ENCODE measurements at places on chromosomes 1 and 21.

DNA sequence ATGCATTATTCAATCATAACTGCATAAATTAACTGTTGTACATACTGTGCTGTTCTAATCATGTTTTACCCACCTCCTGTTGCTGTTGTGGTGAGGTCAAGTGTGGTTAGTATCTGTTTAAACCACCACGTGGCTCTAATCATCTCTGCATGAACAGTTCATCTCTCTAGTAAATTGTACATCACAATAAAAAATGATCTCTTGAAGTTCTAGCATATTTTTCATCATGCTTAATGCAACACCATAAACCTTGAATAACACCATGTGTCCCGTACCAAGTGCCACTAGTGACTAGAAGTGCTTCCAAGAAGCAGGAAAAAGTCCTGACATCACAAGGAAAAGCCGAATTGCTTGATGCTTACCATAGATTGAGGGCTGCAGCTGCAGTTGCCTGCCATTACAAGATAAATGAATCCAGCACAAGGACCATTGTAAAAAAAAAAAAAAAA, 51.7 kb downstream of the SNRPE start:
- DNase-seq = no peak

- peak; percentile 16 for DNase-seq
Measured at GRCh38 chr1:193070942-193071341, 11.5 kb downstream of the RO60 start.

DNA sequence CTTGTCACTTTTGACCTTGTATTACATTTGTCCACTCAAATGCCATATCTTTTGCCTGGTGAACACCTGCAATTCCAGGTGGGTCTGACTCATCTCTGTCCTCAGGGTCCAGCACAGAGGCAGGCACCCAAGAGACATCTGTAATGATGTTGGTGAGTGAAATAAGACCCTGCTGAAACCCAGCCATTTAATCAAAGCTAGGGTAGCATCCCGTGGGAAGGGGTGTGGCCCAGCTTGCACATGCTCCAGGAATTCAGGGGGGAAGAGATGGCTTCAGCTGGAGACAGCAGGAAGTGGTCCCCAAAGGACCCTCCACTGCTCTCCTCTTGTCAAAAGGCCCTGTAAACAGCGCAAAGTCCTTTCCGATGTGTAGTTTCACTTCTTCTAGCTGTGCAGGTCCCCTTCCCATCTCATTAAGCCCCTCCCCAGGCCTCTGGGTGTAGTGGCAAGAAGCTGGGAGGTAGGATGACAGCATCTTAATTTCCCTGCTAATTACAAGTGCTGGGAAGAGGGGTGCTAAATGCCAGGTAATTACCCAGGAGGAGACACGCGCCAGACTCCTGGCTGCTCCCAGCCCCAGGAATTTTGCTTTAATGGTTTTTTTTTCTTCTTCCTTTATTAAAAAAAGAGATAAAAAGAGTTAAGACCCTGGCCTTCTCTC, 54.4 kb upstream of the TRABD2B start:
- DNase-seq = no peak

GRCh38 chr1:224124220-224124619, 10.3 kb downstream of the FBXO28 start:
- DNase-seq = no peak

DNA sequence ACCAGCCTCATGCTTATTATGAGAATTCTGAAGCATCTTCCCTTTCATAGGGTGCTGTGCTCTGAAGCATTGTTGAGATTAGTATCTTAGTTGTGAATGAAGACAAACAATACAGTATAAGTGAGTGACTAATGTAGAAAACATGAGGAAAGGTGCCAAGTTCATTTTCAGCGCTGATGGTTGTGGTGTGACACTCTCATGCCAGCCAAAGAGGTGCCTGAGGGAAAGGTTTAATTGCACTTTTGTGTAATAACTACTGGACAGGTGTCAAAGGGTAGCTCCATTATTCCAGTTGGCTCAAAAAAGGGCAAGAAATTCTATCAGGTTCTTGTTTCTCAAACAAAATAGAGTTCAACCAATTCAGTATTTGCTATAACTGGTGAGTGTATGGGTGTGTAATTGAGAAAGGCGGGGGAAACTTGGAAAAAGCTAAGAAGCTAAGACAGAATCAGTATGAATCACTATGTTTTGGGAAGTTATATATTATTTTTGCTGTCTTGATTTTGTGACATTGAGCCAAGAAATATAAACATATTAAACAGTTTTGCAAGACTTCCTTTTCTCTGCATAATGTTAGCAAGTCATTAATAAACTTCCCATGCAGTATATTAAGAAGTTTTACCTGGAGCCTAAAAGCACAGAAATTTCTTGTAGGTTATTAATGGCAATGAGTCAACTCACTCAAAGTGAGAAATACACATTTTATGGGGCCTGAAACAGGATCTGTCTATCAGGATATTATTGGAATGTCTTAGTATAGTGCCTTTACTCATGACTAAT, 31.8 kb downstream of the KCNK2 start:
- DNase-seq = peak; percentile 15

DNA sequence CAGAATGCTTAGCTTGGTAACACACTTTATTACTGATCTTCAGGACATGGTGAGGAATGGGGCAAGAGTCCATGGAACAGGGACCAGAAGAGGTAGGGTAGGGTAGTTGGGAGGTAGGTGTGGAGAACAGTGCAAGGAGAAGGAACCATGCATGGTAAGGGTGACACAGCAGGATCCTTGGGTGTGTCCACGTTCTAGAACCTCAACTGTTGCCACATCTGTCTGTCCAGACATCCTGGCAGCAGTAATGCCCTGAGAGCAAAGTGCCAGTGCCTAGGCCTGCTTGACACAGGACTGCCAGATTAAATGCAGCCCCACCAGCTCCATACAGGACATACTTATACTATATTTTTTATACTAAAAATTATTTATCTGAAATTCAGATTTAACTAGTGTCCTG, 13.9 kb downstream of the DMAP1 start:
- no peak for DNase-seq

GRCh38 chr21:39451332-39452206, at the start of gene SH3BGR:
TSS of gene SH3BGR (plus strand) at chr21:39451970. CDS start at chr21:39452097, 127 bp downstream.
- DNase-seq = no peak

DNA sequence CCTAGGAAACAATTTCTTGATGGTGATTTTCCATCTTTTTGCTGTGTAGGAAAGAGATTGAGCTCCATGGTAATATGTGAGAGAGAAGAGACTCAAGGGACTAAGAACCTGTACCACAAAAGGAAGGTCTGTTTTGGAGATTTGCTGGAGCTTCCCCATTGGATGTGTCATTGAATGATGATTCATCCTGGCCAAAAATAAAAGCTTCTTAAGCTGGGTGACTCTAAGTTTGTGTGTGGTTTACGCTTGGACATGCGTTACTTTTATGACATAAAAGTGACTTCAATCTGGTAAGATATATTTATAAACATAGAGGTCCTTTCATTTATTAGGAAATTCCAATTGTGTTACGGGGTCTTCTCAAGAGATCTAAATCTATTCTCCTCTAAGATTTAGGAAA, 17.4 kb upstream of the IL19 start:
- no peak for DNase-seq

DNA sequence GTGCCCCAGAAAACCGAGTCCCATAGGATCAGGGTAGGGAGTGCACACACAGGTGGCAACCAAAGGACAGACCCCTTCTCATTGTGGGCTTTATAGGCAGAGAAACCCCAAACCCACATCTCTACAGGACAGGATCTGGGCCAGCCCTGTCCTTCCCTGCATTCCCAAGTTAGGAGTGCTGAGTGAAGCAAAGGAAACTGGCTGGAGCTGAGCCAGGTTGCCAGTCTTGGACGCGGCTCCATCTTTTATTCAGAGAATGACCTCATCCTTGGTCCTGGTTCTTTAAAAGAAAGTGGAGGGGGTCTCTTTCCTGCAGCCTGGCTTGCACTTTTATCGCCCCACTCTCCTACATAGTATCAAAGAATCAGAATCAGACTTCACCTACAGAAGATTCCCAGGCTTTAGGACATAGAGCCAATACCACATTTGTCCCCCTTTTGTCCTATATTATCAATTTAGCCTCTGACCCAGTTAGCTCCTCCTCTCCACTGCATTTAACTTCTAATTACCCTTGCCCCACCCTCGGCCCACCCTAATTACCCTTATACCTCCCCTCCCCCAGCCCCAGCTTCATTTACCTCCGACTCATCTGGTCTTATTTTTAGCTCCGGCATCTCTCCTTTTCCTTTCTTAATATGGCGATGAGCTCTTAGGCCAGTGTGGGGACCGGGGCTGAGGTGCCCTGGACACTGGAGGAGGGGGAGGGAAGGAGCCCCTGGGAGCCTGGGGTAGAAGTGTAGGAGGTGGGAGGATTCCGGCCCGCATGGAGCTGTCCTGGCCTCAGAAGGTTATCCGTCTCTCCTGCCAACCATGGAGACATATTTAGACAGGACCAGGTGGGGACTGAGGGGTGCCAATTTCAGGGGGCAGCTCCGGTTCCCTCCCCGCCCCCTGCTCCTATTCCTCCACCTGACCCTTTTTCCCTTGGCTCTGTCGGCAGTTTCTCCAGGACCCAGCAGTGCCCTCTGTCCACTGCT, at the start of gene CASQ1:
Gene CASQ1 (plus strand): TSS at position 927 of the 977 bp plus-strand sequence. CDS start 177 bp downstream, outside the sequence.
- no peak for DNase-seq

- no peak for DNase-seq
Measured at GRCh38 chr21:39014747-39015146, 168.5 kb downstream of the PSMG1 start.

- no peak for DNase-seq
Measured at GRCh38 chr21:26732432-26733221, 112.6 kb downstream of the ADAMTS1 start.

DNA sequence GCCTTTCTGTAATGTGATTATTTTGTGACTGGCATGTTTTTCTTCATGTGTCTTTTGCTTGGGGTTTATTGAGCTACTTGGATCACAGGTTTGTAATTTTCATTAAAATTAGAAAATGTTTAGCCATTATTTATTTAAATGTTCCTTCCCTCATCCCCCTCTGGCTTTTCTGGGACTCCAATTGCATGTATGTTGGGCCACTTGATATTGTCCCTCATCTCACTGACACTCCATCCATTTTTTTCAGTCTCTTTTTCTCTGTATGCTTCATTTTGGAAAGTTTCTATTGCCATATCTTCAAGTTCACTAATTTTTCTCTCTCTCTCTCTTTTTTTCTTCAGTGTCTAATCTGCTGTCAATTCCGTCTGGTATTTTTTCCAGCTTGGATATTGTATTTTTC, 390.1 kb downstream of the PRDM2 start:
- no peak for DNase-seq

GRCh38 chr1:29722598-29722997, 486.3 kb downstream of the PTPRU start:
- no peak for DNase-seq
